ENCODE measurements at places on chromosomes 5 and 9. TPM values are rescaled to one million over a fixed set of nuclear protein-coding genes. Genes with fewer than 3 reads are reported as not detected.

DNA sequence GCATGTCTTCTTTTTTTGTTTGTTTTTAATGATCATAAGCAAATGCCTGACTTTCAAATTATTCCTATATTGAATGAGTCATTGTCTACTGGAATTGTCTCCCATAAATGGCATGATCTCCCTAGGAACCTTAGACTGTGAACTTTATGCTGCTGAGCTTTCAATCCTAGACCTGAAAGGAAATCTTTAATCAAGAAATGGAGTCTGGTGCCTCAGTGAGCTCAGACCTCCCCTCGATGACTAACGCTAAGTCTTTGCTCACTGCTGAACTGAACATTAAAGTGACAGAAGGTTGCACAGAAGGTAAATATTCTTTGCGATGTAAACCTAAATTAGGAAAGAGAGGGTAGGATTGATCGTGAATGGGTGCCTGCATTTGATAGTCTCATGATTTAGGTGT lies 745.2 kb upstream of the WWC1 start:
- no peaks in the 10 kb centered on the region for H3K36me3 ChIP-seq
- H3K4me1 ChIP-seq: no peaks in the 10 kb centered on the region
- H3K27ac ChIP-seq: no peak overlapping the region
- DNase-seq: no peak

- no peak for DNase-seq
- H3K36me3 ChIP-seq: no peaks in the 10 kb centered on the region
- H3K27ac ChIP-seq: no peak overlapping the region
- no peaks in the 10 kb centered on the region for H3K4me1 ChIP-seq
- no peak overlapping the region for H3K4me3 ChIP-seq
Observed at GRCh38 chr5:71946343-71947030, 160.8 kb upstream of the MAP1B start.

- H3K4me3 ChIP-seq: no peak overlapping the region
- no peaks in the 10 kb centered on the region for H3K36me3 ChIP-seq
- H3K27me3 ChIP-seq: no peaks in the 10 kb centered on the region
- no peaks in the 10 kb centered on the region for H3K4me1 ChIP-seq
Observed at GRCh38 chr5:36675282-36675681, 68.9 kb downstream of the SLC1A3 start.

GRCh38 chr9:87685441-87685840 lies 40.5 kb upstream of the CTSL start:
- H3K36me3 ChIP-seq: peaks cover 6% of the 10 kb centered on the region
- no peak overlapping the region for H3K4me3 ChIP-seq
- H3K27ac ChIP-seq: no peak overlapping the region
- no peak for DNase-seq
- no peaks in the 10 kb centered on the region for H3K27me3 ChIP-seq
- H3K4me1 ChIP-seq: no peaks in the 10 kb centered on the region

GRCh38 chr5:77770293-77771005 lies 5.7 kb downstream of the TBCA start:
- no peaks in the 10 kb centered on the region for H3K36me3 ChIP-seq
- H3K27me3 ChIP-seq: no peaks in the 10 kb centered on the region
- H3K4me1 ChIP-seq: peaks cover 24% of the 10 kb centered on the region
- no peak overlapping the region for H3K27ac ChIP-seq

GRCh38 chr9:133609311-133610098 lies at the start of gene FAM163B:
Gene FAM163B, minus strand, starts transcription at chr9:133609389. Its CDS starts 29,166 bp downstream, at chr9:133580223.
- peaks cover 100% of the 10 kb centered on the region for H3K27me3 ChIP-seq
- H3K27ac ChIP-seq: no peak within 1 kb of the TSS
- peak; percentile 86 for DNase-seq

GRCh38 chr5:16668194-16668593 lies 51.4 kb upstream of the RETREG1 start:
- H3K27ac ChIP-seq: no peak overlapping the region
- H3K36me3 ChIP-seq: peaks cover 96% of the 10 kb centered on the region
- peaks cover 35% of the 10 kb centered on the region for H3K4me1 ChIP-seq
- H3K27me3 ChIP-seq: no peaks in the 10 kb centered on the region

GRCh38 chr9:71431931-71432330 lies 310.5 kb upstream of the TRPM3 start:
- H3K4me1 ChIP-seq: no peaks in the 10 kb centered on the region
- no peak overlapping the region for H3K27ac ChIP-seq
- no peak overlapping the region for H3K4me3 ChIP-seq
- no peak for DNase-seq
- no peaks in the 10 kb centered on the region for H3K27me3 ChIP-seq

GRCh38 chr5:94623011-94623410 lies 4.5 kb downstream of the SLF1 start:
- H3K27me3 ChIP-seq: no peaks in the 10 kb centered on the region
- no peak for DNase-seq
- no peak overlapping the region for H3K4me3 ChIP-seq
- no peak overlapping the region for H3K27ac ChIP-seq
- H3K4me1 ChIP-seq: no peaks in the 10 kb centered on the region
- H3K36me3 ChIP-seq: no peaks in the 10 kb centered on the region

- peak; percentile 74 for DNase-seq
- no peaks in the 10 kb centered on the region for H3K27me3 ChIP-seq
- no peaks in the 10 kb centered on the region for H3K4me1 ChIP-seq
Observed at GRCh38 chr5:158560170-158560569, 539.5 kb downstream of the EBF1 start.

DNA sequence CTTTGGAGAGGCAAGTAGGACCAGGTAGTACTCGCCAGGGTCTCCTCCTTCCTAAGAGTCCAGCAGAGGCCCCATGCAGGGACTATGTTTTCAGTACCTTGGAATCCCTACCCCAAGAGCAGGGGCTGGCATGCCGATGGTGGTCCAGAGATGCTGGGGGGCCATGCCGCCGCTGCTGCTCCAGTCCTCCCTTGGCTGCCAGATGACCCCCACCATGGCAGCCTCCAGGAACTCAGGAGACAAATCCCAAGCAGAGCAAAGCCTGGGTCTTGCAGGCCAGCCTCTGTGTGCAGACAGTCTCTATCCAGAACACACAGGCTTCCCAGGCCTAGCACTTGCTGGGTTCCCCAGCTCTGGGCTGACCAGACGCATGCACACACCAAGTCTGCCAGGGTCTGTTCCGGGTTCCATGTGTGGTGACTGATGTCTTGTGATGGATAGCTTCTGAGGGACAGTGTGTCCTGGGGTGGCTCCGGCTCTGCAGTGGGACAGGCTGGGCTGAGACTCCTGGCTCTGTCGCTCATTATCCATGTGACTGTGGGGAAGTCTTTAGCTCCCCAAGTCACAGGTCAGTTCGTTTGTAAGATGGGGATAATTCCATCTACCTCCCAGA lies 127.3 kb downstream of the CRB2 start:
- peaks cover 13% of the 10 kb centered on the region for H3K4me1 ChIP-seq
- H3K36me3 ChIP-seq: no peaks in the 10 kb centered on the region
- H3K4me3 ChIP-seq: no peak overlapping the region
- no peak for DNase-seq
- no peaks in the 10 kb centered on the region for H3K27me3 ChIP-seq

GRCh38 chr5:67842806-67843205 lies 372.8 kb upstream of the PIK3R1 start:
- DNase-seq: peak; percentile 7
- H3K27me3 ChIP-seq: no peaks in the 10 kb centered on the region
- no peak overlapping the region for H3K27ac ChIP-seq
- H3K4me3 ChIP-seq: no peak overlapping the region
- no peaks in the 10 kb centered on the region for H3K36me3 ChIP-seq

- no peak for DNase-seq
- no peaks in the 10 kb centered on the region for H3K36me3 ChIP-seq
- no peaks in the 10 kb centered on the region for H3K4me1 ChIP-seq
Observed at GRCh38 chr5:71904852-71905251, 185.8 kb downstream of the CARTPT start.

DNA sequence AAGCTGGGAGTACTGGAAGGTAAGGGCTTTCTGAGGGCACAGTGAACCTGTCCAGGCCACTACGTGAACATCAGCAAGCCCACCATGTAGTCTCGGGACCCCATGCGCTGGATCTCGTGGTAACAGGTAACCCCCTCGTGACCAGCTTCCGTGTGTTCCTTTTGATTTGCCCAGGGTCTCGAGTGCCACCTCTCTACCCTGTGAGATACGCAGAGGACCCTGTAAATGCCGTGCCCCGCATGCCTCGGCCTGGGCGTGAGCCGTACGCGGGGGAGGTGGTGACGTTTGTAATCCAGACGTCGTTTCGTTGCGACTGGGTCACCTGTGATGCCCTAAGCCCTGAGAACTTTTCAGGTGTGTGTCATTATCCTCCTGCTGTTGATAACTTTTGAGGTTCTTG lies 45.5 kb downstream of the TENT4A start:
- no peak overlapping the region for H3K27ac ChIP-seq
- no peaks in the 10 kb centered on the region for H3K27me3 ChIP-seq
- no peak overlapping the region for H3K4me3 ChIP-seq
- DNase-seq: no peak

DNA sequence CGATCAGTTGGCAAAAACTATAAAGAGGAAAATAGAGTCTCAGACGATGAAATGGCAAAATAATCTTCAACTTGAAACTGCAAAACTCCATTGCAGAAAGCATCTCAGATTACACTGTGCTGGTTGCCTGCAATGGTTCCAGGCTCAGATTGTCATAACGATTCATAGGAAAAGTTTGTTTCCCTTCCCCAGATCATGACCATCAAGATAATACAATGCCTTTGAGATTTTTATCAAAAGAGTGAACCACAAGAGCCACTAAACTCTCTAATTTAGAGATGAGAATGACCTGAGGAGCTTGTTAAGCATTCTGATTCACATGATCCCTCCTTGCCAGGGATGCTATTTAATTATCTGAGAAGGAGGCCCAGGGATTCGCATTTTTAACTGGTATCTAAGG lies 52.6 kb upstream of the ITGA1 start:
- no peaks in the 10 kb centered on the region for H3K36me3 ChIP-seq
- no peaks in the 10 kb centered on the region for H3K4me1 ChIP-seq
- H3K27ac ChIP-seq: no peak overlapping the region
- DNase-seq: no peak

- DNase-seq: no peak
- H3K27ac ChIP-seq: no peak overlapping the region
- peaks cover 6% of the 10 kb centered on the region for H3K36me3 ChIP-seq
- H3K4me1 ChIP-seq: peaks cover 8% of the 10 kb centered on the region
- no peaks in the 10 kb centered on the region for H3K27me3 ChIP-seq
Observed at GRCh38 chr9:126959336-126959735, 44.8 kb downstream of the RALGPS1 start.

DNA sequence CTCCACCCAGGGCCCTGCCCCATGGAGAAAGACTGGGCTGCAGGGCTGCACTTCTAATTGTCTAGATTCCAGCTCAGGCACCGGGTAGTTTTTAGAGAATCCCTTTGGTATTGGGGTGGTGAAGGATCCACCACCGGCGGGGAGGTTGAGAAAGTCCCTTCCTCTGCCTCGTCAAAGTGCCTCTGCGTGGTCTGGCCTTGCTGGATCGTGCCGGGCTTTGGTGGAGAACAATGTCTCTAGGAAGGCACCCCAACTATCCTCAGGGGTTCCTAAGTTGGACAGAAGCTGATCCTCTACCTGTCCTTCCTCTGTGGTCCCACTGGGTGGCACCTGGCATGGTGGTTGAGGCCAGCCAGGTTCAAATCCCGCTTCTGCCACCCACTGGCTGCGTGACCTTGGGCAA lies 7.3 kb upstream of the AMBP start:
- no peak for DNase-seq
- H3K27me3 ChIP-seq: no peaks in the 10 kb centered on the region
- peaks cover 26% of the 10 kb centered on the region for H3K4me1 ChIP-seq
- H3K27ac ChIP-seq: no peak overlapping the region

GRCh38 chr5:7751874-7752273 lies 99.1 kb downstream of the CFAP90 start:
- no peak overlapping the region for H3K4me3 ChIP-seq
- no peak for DNase-seq
- H3K27me3 ChIP-seq: no peaks in the 10 kb centered on the region
- H3K4me1 ChIP-seq: no peaks in the 10 kb centered on the region
- no peak overlapping the region for H3K27ac ChIP-seq

- H3K27me3 ChIP-seq: no peaks in the 10 kb centered on the region
- H3K27ac ChIP-seq: no peak overlapping the region
- H3K4me1 ChIP-seq: peaks cover 19% of the 10 kb centered on the region
- peak; percentile 37 for DNase-seq
- no peaks in the 10 kb centered on the region for H3K36me3 ChIP-seq
Observed at GRCh38 chr5:112930082-112930344, 8.0 kb upstream of the REEP5 start.

GRCh38 chr5:140630292-140631035 lies 2.5 kb downstream of the CD14 start:
- no peaks in the 10 kb centered on the region for H3K27me3 ChIP-seq
- no peak overlapping the region for H3K4me3 ChIP-seq
- H3K27ac ChIP-seq: peak overlapping the region; percentile 70
- H3K4me1 ChIP-seq: peaks cover 7% of the 10 kb centered on the region
- no peak for DNase-seq
- H3K36me3 ChIP-seq: no peaks in the 10 kb centered on the region

- no peak overlapping the region for H3K4me3 ChIP-seq
- H3K36me3 ChIP-seq: no peaks in the 10 kb centered on the region
- H3K27me3 ChIP-seq: no peaks in the 10 kb centered on the region
- no peak overlapping the region for H3K27ac ChIP-seq
- no peak for DNase-seq
Observed at GRCh38 chr9:117737721-117738226, 33.6 kb downstream of the TLR4 start.

DNA sequence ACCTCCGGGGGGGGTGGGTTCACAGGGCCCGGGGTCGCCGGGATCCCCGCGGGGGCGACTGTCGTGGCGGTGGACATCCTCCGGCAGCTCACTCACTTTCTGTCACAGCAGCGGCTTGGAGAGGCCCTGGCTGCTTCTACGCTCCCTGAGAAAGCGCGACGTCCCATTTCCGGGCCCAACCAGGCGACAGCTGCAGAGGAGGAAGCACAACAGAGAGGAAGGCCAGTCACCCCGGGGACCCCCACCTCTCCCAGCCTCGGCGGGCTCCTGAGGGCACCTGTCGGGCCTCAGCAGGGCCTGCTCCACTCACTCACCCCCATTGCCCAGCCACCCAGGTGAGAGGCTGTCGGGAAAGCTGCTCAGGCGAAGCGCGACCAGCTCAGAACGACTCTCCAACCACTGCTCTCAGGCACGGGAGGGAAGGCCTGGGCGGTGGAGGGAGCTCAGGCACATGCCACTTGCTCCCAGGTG lies 14.4 kb downstream of the BRD3 start:
- H3K27ac ChIP-seq: no peak overlapping the region
- H3K4me1 ChIP-seq: peaks cover 68% of the 10 kb centered on the region
- DNase-seq: no peak

GRCh38 chr5:172667786-172668593 lies 26.9 kb downstream of the NEURL1B start:
- no peak overlapping the region for H3K27ac ChIP-seq
- no peak for DNase-seq
- no peaks in the 10 kb centered on the region for H3K27me3 ChIP-seq
- peaks cover 6% of the 10 kb centered on the region for H3K36me3 ChIP-seq
- H3K4me3 ChIP-seq: no peak overlapping the region
- peaks cover 44% of the 10 kb centered on the region for H3K4me1 ChIP-seq

GRCh38 chr5:66689522-66690220 lies 93.5 kb downstream of the MAST4 start:
- H3K27ac ChIP-seq: no peak overlapping the region
- DNase-seq: peak; percentile 25
- no peaks in the 10 kb centered on the region for H3K36me3 ChIP-seq
- H3K27me3 ChIP-seq: no peaks in the 10 kb centered on the region

IFNA7 gene
- not detected for total RNA-seq

PDGFRB gene
- 71.2 TPM for total RNA-seq

CD72 gene
- 18.7 TPM for total RNA-seq

PTPA gene
- 48.8 TPM for total RNA-seq

YIPF5 gene
- 0.87 TPM for total RNA-seq

PRDM9 gene
- not detected for total RNA-seq

PALM2AKAP2 gene
- not detected for total RNA-seq

PCDHAC2 gene
- total RNA-seq: not detected

CA9 gene
- 239 TPM for total RNA-seq

S1PR3 gene
- total RNA-seq: 12.5 TPM

NOXA1 gene
- 8.3 TPM for total RNA-seq
